Fibroblast of villous mesenchyme (primary cell): ENCODE measurements at places on chromosomes 4 and X. TPM values are rescaled to one million over a fixed set of nuclear protein-coding genes. Genes with fewer than 3 reads are reported as not detected.

GRCh38 chrX:2147928-2148327 is 352.8 kb downstream of the DHRSX start:
- no peak for DNase-seq

The SLC2A9 gene
- 0.43 and 0.97 TPM in 2 replicates for total RNA-seq

GRCh38 chr4:53497487-53498244 is 93.6 kb downstream of the LNX1 start:
- peak; percentile 78 for DNase-seq

The YTHDC1 gene
- 34.8 and 43.2 TPM in 2 replicates for total RNA-seq

DNA sequence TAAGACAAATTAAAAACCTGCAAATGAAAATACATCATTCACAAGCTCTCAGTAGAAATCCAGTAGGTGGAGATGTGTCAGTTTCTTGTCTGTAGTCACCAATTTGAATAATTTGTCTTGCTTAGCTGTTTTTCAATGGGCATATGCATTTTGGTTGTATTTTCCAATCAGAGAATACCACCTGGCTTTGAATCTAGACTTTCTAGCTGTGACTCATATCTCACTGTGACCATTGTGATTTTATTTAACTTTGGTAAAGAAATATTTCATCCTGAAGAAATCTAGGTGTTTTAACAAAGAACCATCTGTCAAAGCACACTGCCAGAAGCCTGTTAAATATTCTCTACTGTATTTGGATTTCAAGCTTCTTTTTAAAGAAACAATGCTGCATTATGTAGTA is 1650.6 kb upstream of the IGFBP7 start:
- no peak for DNase-seq
